Fibroblast of lung (primary cell): ENCODE measurements at places on chromosomes 4 and X. TPM values are rescaled to one million over a fixed set of nuclear protein-coding genes. Genes with fewer than 3 reads are reported as not detected.

The ZBED1 gene
- polyA plus RNA-seq, result 14.4 and 14.5 TPM in 2 replicates

The CITED1 gene
- polyA plus RNA-seq, result not detected in 2 replicates

The AFP gene
- 0.35 and 1.5 TPM in 2 replicates for polyA plus RNA-seq

The WWC2 gene
- 25.4 and 31.6 TPM in 2 replicates for polyA plus RNA-seq

The ADRA2C gene
- 0.12 and 0.30 TPM in 2 replicates for polyA plus RNA-seq

The MAGEA9B gene
- not detected in 2 replicates for polyA plus RNA-seq

The FREM3 gene
- not detected in 2 replicates for polyA plus RNA-seq

The DRP2 gene
- 0.59 and 0.64 TPM in 2 replicates for polyA plus RNA-seq

The LRCH2 gene
- polyA plus RNA-seq, result 7.0 and 7.9 TPM in 2 replicates

The PRRG1 gene
- 14.1 and 15.5 TPM in 2 replicates for polyA plus RNA-seq

The MAGEA8 gene
- not detected in 2 replicates for polyA plus RNA-seq

The POU4F2 gene
- not detected in 2 replicates for polyA plus RNA-seq

The USP51 gene
- 0.95 and 1.3 TPM in 2 replicates for polyA plus RNA-seq

The NALF2 gene
- polyA plus RNA-seq, result not detected in 2 replicates

The FHIP1A gene
- 0.07 and 0.09 TPM in 2 replicates for polyA plus RNA-seq

The ZCCHC18 gene
- polyA plus RNA-seq, result 0.41 and 0.48 TPM in 2 replicates

The WAS gene
- polyA plus RNA-seq, result 0.07 and 0.09 TPM in 2 replicates

The BTK gene
- polyA plus RNA-seq, result 0.05 TPM in 1 of 2 replicates, not detected in the other

The FGF16 gene
- not detected in 2 replicates for polyA plus RNA-seq
